Lower lobe of right lung (tissue), 2 donors: ENCODE measurements at places on chromosomes 5 and 9. TPM values are rescaled to one million over a fixed set of nuclear protein-coding genes. Genes with fewer than 3 reads are reported as not detected.

SHISAL2B gene
- total RNA-seq: not detected

NOXA1 gene
- 6.9 TPM for total RNA-seq

MELK gene
- 1.7 TPM for total RNA-seq

C1QTNF2 gene
- total RNA-seq: 1.6 TPM

SLC34A3 gene
- not detected for total RNA-seq

LECT2 gene
- total RNA-seq: not detected

HTR4 gene
- not detected for total RNA-seq

- no peak overlapping the region for H3K27ac ChIP-seq
- no peak for DNase-seq
- H3K36me3 ChIP-seq: no peaks in the 10 kb centered on the region
These were observed 171.9 kb upstream of the ELL2 start for GRCh38 chr5:96133341-96134079.

GRCh38 chr9:125881042-125881441, 133.9 kb downstream of the PBX3 start:
- H3K4me3 ChIP-seq: no peak overlapping the region
- no peak overlapping the region for H3K27ac ChIP-seq
- DNase-seq: no peak
- H3K27me3 ChIP-seq: no peaks in the 10 kb centered on the region
- no peaks in the 10 kb centered on the region for H3K36me3 ChIP-seq

- H3K4me1 ChIP-seq: no peaks in the 10 kb centered on the region
- no peak for DNase-seq
- H3K36me3 ChIP-seq: no peaks in the 10 kb centered on the region
- H3K27me3 ChIP-seq: no peaks in the 10 kb centered on the region
These were observed 9.9 kb downstream of the FSD1L start for GRCh38 chr9:105457560-105458294.

DNA sequence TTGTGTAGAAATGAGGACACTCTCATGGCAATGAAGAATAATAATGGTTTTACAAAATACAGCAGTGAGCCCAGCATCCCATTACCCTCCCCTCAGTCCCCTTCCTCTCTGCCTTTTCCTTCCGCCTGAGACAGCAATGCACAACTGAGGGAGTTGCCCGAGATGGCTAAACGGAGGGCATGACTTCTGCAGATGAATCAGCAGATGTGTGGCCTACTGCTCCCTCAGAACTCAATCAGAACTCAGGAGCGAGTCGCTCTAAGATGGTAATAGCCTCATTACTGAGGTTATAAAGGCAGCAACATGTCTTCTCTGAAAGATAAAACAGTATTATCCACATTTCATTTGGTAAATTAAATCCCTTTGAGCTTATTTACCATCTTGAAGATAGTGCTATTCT, 326.6 kb downstream of the ENC1 start:
- H3K27ac ChIP-seq: no peak overlapping the region
- H3K4me1 ChIP-seq: peaks cover 6% of the 10 kb centered on the region
- DNase-seq: no peak
- no peak overlapping the region for H3K4me3 ChIP-seq

DNA sequence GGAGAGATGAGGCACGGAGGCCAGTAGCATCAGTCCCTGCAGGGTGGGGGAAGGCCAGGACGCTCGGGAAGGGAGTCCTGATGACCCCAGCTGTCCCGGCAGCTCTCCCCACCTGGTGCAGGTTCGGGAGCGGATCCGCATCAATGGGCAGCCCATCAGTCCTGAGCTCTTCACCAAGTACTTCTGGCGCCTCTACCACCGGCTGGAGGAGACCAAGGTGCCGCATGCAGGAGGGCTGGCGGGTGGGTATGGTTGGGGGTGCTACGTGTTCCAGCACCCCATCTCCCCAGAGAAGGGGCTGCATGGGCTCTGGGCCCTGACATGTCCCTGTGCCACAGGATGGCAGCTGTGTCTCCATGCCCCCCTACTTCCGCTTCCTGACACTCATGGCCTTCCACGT, 4.2 kb downstream of the FPGS start:
- H3K27me3 ChIP-seq: no peaks in the 10 kb centered on the region
- peaks cover 43% of the 10 kb centered on the region for H3K4me1 ChIP-seq
- H3K36me3 ChIP-seq: peaks cover 68% of the 10 kb centered on the region
- DNase-seq: no peak
- no peak overlapping the region for H3K4me3 ChIP-seq

DNA sequence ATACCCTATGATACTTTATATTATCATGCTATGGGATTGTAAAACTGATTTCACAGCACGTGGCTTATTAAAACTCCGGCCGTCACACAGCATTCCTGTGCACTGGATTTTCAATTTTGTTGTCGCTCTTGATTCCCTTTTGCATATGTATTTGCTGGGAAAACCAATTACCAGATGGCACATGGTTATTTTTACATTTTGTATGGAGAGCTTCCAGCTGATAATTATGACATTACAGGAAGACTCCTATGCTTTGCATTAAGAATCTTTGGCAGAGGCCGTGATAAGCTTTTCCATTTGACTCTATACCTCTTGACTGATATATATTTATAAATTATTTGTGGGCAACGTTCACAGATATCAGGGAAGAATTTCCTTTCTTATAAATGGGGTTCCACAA, 381.2 kb upstream of the RORB start:
- H3K36me3 ChIP-seq: no peaks in the 10 kb centered on the region
- no peaks in the 10 kb centered on the region for H3K27me3 ChIP-seq
- no peak overlapping the region for H3K4me3 ChIP-seq
- H3K27ac ChIP-seq: no peak overlapping the region

DNA sequence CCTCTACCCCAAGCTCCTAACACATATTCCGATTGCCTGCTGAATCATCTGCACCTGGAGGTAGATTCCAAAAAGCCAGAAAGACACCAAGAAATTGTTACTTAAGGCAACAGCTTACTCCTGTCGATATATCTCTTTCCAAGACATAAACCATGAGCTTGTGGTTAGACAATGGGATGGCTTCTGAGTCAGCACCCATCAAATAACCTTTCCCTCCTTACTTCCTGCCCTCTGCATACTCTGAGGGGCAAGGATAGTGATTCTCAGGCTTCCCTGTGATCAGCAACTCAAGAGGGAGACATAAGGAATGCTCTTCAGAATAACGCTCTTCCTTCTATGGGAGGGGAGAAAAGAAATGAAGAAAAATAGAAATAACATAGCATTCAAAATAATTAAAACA, 70.9 kb downstream of the TMEM215 start:
- no peaks in the 10 kb centered on the region for H3K27me3 ChIP-seq
- DNase-seq: no peak
- no peak overlapping the region for H3K4me3 ChIP-seq
- H3K36me3 ChIP-seq: no peaks in the 10 kb centered on the region

DNA sequence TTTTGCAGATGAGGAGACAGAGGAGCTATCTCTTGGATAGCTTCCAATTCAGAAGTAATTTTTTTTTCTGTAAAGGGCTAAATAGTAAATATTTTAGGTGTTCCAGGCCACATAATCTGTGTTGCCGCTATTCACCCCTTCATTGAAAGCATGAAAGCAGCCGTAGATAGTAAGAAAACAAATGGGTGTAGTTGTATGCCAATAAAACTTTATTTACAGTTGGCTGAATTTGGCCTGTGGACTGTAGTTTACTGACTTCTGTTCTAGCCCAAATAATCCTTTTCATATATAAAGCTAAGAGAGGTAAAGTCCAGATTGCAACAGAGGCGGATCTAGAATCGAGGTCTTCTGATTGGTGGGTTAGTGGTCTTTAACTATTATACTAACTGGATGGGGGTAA, 128.9 kb downstream of the SLF1 start:
- H3K36me3 ChIP-seq: no peaks in the 10 kb centered on the region
- no peak overlapping the region for H3K27ac ChIP-seq
- no peaks in the 10 kb centered on the region for H3K4me1 ChIP-seq

GRCh38 chr5:143207058-143207457, 196.4 kb downstream of the NR3C1 start:
- H3K4me3 ChIP-seq: no peak overlapping the region
- no peak overlapping the region for H3K27ac ChIP-seq
- no peaks in the 10 kb centered on the region for H3K27me3 ChIP-seq
- H3K4me1 ChIP-seq: peaks cover 19% of the 10 kb centered on the region
- DNase-seq: no peak

DNA sequence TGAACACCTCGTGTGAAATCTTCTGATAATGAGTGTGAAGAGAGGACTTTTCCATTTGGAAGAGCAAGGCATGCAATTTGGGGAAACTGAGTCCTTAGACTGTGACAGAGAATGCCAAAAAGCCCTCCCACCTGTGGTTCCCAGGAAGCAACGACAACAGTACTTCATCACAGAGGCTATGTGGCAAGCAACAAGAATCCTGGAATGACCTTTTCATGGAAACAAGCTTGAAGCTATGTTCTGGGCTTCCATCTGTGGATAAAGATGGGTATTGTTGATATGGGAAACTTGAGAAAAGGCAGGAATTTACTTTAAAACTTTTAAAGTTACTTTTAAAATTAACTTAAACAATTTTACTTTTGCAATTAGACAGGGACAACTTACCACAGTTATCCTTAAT, 131.2 kb upstream of the ANKH start:
- H3K27ac ChIP-seq: no peak overlapping the region
- no peak for DNase-seq
- H3K27me3 ChIP-seq: no peaks in the 10 kb centered on the region
- peaks cover 10% of the 10 kb centered on the region for H3K4me1 ChIP-seq
- no peaks in the 10 kb centered on the region for H3K36me3 ChIP-seq

DNA sequence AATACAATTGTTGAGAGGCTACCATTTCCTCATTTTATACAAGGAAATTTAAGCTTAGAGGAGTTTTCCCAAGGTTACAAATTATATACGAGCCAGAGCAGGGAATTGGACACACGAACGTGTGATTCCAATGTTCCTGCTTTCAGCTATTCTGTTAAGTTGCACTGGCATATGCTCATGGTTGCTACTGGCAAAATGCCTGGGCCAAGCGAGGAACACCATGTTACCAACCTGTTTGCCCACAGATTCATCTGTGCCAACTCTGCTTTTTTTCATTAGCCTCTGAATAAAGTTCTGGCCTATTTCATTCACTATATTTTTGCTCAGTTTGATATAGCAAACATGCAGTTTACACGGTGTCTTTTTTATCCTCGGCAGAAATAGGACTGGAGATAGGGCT, 5.1 kb upstream of the C5orf46 start:
- no peak overlapping the region for H3K27ac ChIP-seq
- H3K27me3 ChIP-seq: no peaks in the 10 kb centered on the region

- no peaks in the 10 kb centered on the region for H3K4me1 ChIP-seq
- no peaks in the 10 kb centered on the region for H3K36me3 ChIP-seq
- no peaks in the 10 kb centered on the region for H3K27me3 ChIP-seq
- H3K27ac ChIP-seq: no peak overlapping the region
- no peak overlapping the region for H3K4me3 ChIP-seq
- DNase-seq: no peak
These were observed 71.8 kb upstream of the PPARGC1B start for GRCh38 chr5:149658299-149658698.

DNA sequence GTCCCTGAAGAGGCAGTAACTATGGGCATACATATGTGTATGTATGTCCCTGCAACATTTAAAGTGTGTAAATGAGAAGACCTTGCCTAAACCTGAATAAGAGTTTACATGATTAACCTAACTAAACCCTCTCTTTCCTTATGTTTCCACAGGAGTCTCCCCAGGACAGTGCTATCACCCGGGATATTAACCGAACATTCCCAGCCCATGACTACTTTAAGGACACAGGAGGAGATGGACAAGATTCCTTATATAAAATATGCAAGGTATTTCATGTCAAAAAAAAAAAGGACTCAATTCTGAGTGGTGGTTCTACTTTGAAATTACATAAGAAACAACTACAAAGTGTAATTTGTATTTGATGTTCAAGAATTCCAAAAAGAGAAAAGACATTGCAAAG, 31.7 kb downstream of the GPR21 start:
- no peak overlapping the region for H3K4me3 ChIP-seq
- H3K4me1 ChIP-seq: no peaks in the 10 kb centered on the region
- H3K27ac ChIP-seq: no peak overlapping the region
- no peak for DNase-seq
- peaks cover 54% of the 10 kb centered on the region for H3K36me3 ChIP-seq
- H3K27me3 ChIP-seq: no peaks in the 10 kb centered on the region

DNA sequence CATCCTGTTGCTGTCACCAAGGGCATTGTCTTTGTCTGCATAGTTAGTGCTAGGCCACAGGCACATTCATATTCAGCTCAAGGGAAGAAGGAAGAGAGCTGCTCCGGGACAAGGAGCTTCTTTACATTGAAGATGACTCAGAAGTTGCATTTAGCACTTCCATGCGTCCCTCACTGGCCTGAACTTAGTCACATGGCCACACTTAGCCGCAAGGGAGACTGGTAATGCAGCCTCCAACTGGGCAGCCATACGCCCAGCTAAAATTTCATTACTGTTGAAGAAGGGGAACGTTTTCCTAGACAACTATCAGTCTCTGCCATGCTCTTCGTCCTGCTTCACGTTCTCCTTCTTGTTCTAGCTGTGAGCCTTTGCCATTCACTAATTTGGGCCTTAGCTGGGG, 20.0 kb downstream of the ACTL7B start:
- H3K27ac ChIP-seq: no peak overlapping the region
- DNase-seq: no peak
- H3K36me3 ChIP-seq: no peaks in the 10 kb centered on the region
- H3K4me3 ChIP-seq: no peak overlapping the region

GRCh38 chr5:154199263-154199662, 8.7 kb downstream of the GALNT10 start:
- no peak for DNase-seq
- H3K27ac ChIP-seq: no peak overlapping the region
- H3K36me3 ChIP-seq: peaks cover 5% of the 10 kb centered on the region
- H3K4me1 ChIP-seq: peaks cover 40% of the 10 kb centered on the region
- H3K4me3 ChIP-seq: no peak overlapping the region

DNA sequence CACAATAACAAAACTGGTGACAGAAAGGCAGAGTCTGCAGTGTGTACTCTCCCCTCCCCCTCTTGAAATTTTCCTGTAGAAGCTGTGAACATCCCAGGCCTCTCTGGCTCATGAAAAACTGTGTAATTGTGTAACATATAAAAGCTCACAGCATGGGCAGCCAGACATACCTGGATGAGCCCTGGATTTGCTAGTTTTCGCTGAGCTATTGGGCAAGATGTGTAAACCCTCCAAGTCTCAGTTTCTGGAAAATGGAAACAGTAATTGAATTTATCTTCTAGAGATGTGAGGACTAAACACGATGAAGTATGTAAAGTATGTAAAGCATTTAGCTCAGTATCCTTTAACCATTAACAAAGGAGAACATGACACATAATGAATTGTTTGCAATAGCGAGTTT, 143.2 kb upstream of the ANKH start:
- H3K27me3 ChIP-seq: no peaks in the 10 kb centered on the region
- no peaks in the 10 kb centered on the region for H3K36me3 ChIP-seq
- no peak overlapping the region for H3K4me3 ChIP-seq

DNA sequence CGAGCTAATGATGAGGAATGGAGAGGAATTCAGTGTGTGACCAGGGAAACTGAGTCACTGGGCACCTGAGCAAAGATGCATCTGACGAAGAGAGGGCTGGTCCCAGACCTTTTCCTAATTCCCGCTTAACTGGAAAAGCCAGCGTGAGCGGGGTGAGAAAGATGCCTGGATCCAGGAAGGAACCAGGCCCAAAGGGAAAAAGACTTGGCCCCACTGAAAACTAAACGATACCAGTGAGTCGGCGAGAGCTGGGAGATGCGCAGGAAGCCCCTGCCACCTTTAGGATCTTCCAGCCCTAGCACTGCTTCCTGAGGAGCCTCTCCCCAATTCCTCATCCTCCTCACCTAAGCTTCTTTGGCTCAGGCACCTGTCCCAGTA, 499 bp upstream of the FCHSD1 start:
- H3K27ac ChIP-seq: peak overlapping the region; percentile 81
- H3K4me3 ChIP-seq: peak overlapping the region; percentile 79
- peaks cover 37% of the 10 kb centered on the region for H3K36me3 ChIP-seq
- no peak for DNase-seq
- H3K4me1 ChIP-seq: peaks cover 15% of the 10 kb centered on the region
